NCI-H1092 (cell line): ENCODE measurements at places on chromosomes 12 and 14.

DNA sequence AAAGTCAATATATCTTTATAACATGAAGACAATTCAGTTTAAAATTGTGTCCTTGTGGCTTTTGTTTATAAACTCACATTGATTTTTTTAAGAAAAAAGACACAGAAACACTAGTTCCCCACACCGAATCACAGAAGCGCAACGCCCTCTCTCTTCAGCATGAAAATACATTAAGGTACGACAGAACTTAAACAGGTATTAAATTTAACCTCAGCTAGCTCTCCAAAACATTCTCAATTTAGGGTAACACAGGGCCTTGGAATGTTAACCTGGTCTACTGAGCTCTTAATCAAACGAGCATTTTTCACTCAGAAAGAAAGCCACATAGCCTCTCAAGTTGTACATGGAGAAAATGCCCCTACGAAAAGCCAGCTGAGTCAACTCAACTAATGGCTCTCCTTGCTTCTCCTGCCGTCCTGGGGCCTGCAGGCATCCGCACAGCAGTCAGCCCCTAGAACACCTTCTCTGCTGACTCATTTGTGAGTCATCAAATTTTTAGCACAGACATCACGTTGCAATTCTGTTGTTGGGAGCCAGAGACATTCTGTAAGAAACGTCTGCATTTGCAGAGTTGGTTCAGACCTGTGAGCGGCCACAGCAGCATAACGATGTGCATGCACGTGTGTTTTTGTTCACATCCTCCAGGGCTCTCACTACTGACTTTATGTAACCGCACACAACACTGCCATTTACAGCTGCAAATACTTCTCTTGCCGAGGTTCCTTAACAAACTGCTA lies 141.6 kb downstream of the ITPR2 start:
- no peak for DNase-seq

DNA sequence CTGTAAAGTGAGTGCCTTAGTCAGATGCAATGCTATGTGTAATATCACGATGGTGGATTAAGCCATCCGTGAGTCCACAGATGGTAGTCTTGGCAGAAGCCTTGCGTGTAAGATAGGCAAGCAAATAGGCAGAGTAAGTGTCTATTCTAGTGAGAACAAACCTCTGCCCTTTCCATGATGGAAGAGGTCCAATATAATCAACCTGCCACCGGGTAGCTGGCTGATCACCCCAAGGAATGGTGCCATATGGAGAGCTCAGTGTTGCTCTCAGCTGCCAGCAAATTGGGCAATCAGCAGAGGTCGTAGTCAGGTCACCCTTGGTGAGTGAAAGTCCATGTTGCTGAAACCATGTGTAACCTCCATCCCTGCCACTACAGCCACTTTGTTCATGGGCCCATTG lies 371.2 kb upstream of the LRFN5 start:
- DNase-seq: no peak

- no peak for DNase-seq
These were observed 34.0 kb upstream of the KCNK13 start for GRCh38 chr14:90027842-90028241.

DNA sequence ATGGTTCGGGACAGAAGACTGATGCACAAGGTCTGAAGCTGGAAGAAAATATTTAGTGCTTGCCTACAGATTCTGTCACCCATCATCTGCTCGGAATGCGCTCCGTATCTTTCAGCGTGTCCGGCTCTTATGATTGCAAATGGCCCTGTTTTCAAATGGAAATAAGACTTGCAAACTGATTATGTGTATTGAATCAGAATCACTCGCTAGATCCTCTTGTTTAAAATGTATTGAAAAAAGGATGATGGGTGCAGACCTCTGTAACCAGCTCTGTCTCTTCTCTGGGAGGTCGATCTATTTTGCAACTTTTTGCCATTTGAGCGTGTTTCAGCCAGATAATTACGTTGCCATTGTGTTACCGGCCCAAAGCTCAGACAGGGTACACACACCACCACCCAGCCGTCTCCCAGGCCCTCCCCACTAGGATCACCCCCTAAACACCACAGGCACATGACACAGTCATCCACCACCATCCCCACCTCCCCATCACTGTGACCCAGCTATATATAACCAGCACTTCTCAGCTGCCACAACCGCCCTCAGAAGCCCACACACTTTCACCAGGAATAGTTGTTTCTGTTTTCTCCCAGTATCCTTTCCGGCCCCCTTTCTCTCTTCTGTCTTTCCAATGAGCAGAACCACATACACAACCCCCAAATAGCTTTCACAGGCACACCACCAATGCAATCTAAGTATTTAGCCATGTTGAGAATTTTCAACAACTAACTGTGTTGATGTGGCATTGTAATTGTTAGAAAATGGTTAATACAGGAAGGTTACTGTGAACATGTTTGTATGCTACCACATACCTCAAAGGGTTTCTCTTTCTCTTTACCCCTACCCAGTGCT lies 10.7 kb downstream of the NKX2-1 start:
- peak; percentile 29 for DNase-seq

GRCh38 chr14:88164906-88165534 lies 158.0 kb downstream of the KCNK10 start:
- DNase-seq: no peak

- no peak for DNase-seq
These were observed 77.0 kb downstream of the PELI2 start for GRCh38 chr14:56195223-56195622.

DNA sequence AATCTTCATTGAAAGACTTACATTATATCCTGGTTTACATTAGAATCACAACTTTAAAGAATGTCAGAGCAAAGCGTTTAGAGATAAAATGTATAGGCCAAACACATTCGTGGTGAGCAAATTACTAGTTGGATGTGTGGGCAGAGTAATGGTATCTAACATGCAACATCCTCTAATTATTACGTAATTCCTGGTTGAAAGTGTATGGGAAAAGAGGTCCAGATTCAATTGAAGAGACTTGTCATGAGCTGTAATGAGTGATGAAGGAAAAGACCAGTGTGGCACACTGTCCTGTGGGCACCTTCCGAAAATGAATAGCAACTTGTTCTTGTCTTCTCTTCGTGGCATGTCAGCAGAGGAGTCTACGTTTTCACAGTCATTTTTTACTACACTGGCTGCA lies 192.8 kb downstream of the LRIG3 start:
- DNase-seq: no peak

DNA sequence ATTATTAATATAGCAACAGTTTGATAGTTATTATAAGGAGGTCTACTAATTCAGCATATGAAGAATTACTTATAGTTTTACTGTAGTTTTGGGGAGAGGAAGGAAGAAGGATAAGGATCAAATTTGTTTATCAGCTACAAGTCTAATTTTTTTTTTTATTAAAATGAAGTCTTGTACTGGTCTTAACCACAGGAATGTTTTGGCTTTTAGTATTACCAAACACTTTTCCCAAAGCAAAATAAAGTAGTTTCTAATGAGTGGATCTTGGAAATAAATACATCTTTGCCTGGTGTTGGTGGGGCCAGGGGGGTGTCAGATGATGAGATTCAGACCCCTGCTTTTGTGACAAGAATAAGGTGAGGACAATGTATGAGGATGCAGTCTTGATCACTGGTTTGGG lies 57.2 kb upstream of the ZDHHC17 start:
- DNase-seq: no peak

GRCh38 chr14:63544591-63545299 lies 1.6 kb upstream of the PPP2R5E start:
- peak; percentile 1 for DNase-seq

DNA sequence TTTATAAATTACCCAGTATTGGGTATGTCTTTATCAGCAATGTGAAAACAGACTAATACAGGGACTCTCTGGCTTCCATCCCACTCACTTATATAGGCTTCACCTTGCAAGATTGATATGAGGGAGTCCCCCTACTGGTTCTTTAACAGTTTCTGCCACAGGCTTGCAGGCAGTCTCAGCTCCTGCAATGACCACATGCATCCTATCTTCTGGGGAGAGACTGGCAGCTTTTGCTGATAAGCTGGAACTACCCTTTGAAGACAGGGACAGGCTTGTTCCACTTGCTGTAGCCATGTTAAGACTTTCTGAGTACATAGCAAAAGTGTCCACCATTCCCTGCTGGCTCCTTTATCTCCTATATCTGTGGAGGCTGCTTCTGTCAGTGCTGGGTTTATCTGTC lies 531.7 kb upstream of the FLRT2 start:
- DNase-seq: no peak

DNA sequence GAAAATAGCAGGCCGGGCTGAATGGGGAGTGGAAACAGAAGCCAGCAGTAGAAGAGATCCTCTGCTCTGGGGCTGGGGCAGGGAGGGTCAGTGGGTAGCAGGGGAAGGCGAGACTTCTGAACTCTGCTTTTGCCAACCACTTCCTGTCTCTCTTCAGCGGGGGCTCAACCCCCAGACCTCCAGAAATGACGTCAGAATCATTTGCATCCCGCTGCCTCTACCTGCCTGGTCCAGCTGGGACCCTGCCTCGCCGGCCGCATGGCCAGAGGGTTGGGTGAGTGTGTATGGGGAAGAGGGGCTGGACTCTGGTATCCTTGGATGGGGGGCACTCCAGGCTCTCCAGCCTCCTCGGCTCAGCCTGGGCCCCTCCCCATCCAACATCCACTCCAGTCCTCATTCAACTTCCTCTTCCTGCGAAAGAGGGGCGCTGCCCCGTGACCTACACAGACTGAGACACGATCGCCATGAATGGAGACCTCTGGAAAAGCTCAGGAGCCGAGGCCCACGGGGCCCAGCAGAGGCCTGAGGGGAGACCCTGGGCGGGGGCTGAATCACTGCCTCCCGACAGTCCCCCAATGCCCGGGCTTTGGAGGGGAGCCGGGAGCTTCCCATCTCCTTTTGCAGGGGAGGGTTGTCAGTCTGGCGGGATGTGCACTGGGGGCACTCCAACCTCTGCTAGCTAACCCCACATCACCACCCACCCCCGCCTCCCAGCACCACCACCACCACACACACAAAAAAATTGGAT lies 458 bp upstream of the HOXC4 start:
- no peak for DNase-seq

- DNase-seq: no peak
These were observed 36.8 kb upstream of the E2F7 start for GRCh38 chr12:77102123-77102522.

DNA sequence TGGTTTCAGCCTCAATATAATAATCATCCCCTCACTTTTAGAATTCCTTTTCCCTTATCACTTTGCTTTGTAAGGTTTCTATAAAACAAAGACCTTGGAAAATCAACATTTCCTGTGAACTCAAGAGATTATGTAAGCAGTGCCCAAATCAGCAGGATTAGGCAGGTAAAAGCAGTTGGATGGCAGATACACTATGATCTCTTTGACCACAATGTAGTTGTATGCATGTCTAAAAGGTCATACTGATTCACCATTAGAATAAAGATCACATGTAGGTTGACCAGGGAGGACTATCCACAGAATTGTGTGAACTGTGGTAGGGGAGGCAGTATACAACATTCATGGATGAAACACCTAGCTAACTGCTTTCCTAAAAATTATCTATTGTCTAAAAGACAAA lies 57.5 kb downstream of the DENND5B start:
- DNase-seq: no peak

GRCh38 chr12:85923767-85924331 lies 49.8 kb downstream of the NTS start:
- no peak for DNase-seq

GRCh38 chr14:102094101-102094500 lies 7.3 kb upstream of the HSP90AA1 start:
- DNase-seq: no peak

- peak; percentile 80 for DNase-seq
These were observed 25.5 kb downstream of the SCARB1 start for GRCh38 chr12:124837958-124838803.

GRCh38 chr12:41635626-41636364 lies 447.7 kb downstream of the PDZRN4 start:
- DNase-seq: no peak

GRCh38 chr14:86541972-86542371 lies 1012.0 kb downstream of the FLRT2 start:
- DNase-seq: no peak

DNA sequence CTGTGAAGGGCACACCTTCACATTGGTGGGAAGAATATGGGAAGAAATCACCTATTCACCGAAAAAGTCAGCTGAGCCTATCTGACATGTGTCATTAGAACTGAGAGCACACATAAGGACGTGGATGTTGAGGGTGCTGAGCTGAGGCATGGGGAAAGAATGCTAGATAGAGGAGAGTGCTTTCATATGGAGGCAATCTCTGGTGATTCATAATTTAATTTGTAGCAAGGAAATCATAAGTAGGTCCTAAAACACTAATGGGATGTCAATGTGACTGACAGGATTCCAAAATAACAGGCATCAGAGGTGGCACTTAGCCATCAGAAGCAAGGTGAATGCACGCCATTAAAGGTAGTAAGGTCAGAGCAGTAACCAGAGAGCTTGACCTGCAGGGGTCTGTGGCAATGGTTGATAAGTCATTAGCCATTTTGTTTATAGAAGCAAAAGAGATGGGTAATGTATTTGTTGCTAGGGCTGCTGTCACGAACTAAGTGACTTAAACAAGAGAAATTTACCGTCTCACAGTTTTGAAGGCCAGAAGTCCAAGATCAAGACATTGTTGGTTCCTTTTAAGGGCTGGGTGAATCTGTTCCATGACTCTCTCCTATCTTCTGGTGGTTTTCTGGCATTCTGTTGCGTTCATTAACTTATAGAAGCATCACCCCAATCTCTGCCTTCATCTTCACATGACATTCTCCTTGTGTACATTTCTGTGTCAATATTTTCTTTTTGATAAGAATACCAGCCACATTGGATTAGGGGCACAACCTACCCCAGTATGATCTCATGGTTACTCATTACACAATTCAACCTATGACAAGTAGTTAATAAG lies 69.3 kb downstream of the ANKS1B start:
- no peak for DNase-seq

GRCh38 chr14:38042322-38042721 lies 165.4 kb upstream of the SSTR1 start:
- DNase-seq: no peak

GRCh38 chr14:90837355-90837754 lies 21.1 kb upstream of the TTC7B start:
- DNase-seq: no peak

- no peak for DNase-seq
These were observed 51.9 kb downstream of the SYNE2 start for GRCh38 chr14:63904724-63905123.

- no peak for DNase-seq
These were observed 51.5 kb downstream of the SLC38A4 start for GRCh38 chr12:46774322-46774633.

GRCh38 chr12:630656-631632 lies 32.3 kb downstream of the NINJ2 start:
- DNase-seq: no peak

DNA sequence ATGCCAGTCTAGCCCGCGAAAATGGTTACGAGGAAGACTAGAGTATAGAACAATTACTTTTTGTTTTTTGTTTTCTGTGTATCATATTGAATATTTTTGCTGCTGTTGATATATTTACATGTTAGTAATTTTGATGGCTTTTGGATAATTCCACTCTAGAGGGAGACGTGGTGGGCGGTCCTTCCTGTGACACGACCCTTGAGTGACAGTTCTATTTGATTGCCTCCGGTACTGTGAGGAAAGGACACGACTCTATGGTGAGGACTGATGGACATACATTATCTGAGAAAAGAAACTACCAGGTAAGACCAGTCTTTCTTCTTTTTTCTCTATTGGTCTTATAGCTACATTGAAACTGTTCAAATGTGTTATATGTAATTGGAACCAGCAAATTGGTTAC lies 34.7 kb downstream of the CNOT2 start:
- no peak for DNase-seq
